ENCODE measurements at places on chromosomes 7 and 10.

DNA sequence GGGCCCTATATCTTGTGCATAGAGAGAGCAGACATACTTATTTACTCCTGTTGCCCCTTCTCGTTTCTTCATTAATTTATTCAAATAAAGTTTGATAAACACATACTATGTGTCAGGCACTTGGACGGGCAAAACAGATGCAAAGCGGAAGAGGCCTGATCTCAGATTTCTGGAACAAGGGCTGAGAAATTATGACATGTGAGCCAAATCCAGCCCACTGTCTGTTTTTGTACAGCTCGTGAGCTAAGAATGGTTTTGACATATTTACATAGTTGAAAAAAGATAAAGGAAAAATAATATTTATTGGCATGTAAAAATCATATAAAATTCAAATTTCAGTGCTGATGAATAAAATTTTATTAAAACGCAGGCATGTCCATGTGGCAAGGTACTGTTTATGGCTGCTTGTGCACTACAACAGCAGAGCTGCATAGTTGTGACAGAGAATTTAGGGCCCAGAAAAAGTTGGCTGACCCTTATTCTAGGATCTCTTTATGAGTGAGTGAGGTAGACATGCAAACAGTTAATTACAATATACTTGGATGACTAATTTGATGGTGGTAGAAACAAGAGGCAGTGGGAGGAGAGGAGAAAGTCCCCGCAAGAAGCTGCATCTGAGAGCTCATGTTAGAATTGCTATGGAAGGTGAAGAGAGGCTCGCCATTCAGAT is 68.1 kb upstream of the ITPRID1 start:
- DNase-seq: no peak

DNA sequence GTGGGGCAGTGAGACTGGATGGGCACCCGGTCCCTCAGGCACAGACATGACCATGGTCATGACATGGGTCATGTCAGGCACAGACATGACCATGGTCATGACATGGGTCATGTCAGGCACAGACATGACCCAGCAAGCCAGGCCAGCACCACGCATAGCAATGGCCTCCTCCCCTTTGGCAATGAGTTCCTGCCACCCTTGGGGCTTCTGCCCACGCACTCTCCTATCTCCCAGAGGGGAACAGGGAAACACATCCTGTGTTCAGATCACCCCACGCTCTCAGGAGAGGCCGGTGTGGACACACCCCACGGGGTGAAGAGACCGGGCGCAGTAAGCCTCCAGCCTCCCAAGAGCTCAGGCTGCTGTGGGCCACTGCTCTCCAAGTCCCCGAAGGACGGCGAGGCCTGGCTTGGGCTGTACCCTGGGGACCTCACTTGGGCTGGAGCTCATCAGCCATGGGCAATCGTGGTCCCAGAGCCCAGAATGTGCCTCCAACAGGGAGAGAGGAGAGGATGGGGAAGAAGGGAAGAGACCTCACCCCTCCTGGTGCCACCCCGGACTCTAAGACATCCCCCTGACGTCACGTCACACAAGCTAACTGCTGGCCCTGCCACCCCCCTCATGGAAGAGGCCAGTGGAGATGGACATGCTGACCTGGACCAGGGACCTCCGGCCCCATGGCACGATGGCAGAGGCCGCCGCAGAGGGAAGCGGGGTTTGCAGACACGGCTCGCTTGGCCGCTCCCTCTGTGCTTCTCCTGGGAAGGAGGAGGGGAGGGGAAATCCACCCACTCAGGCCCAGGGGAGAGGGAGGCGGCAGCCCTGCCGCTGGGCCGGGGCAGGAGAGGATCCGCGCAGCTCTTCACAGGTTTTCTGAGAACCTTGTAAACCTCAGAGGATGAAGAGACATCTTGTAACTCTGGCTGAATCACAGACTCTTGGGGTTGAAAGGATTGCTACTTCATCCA is 269.6 kb downstream of the ELFN1 start:
- peak; percentile 55 for DNase-seq

DNA sequence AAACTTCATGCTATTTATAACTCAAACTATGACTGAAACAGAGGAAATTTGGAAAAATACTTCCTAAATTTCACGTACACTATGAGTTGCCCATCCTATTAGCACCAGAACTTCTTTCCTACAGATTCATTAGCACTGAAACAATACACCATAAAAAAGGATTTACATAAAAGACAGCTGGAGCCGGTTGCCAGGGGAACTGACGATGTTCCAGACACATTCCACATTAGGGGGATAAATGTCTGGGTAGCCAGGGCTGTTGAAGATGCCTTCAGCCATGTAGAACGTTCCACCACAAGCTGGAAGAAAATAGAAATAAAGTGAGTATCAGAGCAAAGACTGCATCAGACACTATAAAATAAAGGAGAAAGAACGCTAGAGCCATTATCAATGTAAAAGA is 129.8 kb upstream of the RSU1 start:
- no peak for DNase-seq

GRCh38 chr7:159007996-159008389 is 136.7 kb downstream of the VIPR2 start:
- no peak for DNase-seq

DNA sequence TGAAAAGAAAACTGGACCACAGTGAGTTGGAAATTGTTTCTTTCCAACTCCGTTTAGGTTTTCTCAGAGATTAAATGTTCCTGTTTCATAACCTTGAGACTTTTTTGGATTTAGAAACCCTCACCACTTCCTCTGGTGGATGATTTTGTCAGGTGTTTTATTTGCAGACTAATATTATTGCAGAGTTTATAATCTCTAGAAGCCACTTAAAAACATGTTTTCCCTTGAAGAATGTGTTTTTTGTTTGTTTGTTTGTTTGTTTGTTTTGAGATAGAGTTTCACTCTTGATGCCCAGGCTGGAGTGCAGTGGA is 520 bp upstream of the MICU1 start:
- DNase-seq: no peak

- DNase-seq: no peak
These were observed 5.8 kb downstream of the KIAA1217 start for GRCh38 chr10:24214762-24215161.

- DNase-seq: no peak
These were observed 291.5 kb upstream of the NFE2L3 start for GRCh38 chr7:25860275-25861163.

GRCh38 chr7:128868624-128869137 is 6.0 kb downstream of the ATP6V1F start:
- no peak for DNase-seq
